ENCODE measurements at places on chromosomes 3 and 15. TPM values are rescaled to one million over a fixed set of nuclear protein-coding genes. Genes with fewer than 3 reads are reported as not detected.
A peak's percentile ranks its signal among the peaks of the same experiment; 100 is the strongest.

GRCh38 chr3:175260145-175260794 lies 401.1 kb downstream of the NAALADL2 start:
- DNase-seq = no peak

GRCh38 chr3:184129012-184129411 lies 6.1 kb upstream of the EIF2B5 start:
- DNase-seq = no peak

DNA sequence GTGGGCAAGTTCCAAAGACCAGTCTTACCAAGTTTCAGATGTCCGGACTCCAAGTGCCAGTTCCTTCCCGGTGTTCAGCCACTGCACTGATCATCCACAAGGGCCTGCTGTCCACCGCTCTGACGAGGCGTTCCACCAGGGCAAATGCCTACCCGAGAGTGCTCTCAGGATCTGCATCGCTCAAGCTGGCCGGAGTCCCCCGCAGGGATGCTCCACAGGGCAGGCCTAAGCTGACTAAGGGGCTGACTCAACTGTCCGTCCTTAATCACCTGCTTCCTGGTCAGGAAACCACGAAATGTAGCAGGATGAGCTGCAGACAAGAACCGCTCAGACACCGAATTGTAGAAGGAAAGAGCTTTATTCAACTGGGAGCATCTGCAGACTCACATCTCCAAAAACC lies 341.6 kb downstream of the KCNH8 start:
- DNase-seq = no peak

DNA sequence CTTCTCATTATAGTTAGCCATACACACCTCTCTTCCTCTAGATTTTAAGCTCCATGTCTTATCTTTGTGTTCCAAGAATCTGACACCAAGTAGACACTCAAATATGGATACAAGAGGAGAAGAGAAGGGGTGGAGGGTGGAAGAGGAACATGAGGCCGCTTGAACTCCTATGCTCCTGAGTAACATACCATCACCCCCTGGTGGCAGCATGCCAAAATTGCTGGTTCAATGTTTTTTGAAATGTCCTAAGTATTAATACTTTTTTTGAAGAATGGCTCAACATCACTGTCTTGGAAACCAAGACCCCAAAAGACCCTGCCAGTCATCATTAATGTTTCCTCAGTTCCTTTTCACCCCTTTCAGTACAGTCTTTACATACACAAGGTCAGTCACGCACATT lies 71.8 kb upstream of the HACD2 start:
- DNase-seq = no peak

DNA sequence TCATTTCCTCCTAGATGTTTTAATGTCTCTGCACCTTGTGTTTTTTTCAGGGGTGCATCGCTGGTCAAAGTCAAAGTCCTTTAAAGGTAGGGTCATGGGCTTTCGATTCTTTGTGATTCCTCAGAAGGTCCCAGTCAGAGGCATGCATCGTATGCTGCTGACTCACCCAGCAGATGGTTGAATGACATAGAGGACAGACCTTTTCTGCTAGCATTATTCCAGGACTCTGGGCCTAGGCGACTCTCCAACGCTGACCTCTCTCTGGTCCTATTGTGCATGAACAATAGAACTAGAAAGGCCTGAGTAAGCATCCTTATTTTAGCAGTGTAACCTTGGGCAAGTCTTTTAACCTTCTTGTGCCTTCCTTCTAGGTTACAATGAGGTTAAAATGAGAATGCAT lies 75.9 kb downstream of the DGKG start:
- DNase-seq = no peak

DNA sequence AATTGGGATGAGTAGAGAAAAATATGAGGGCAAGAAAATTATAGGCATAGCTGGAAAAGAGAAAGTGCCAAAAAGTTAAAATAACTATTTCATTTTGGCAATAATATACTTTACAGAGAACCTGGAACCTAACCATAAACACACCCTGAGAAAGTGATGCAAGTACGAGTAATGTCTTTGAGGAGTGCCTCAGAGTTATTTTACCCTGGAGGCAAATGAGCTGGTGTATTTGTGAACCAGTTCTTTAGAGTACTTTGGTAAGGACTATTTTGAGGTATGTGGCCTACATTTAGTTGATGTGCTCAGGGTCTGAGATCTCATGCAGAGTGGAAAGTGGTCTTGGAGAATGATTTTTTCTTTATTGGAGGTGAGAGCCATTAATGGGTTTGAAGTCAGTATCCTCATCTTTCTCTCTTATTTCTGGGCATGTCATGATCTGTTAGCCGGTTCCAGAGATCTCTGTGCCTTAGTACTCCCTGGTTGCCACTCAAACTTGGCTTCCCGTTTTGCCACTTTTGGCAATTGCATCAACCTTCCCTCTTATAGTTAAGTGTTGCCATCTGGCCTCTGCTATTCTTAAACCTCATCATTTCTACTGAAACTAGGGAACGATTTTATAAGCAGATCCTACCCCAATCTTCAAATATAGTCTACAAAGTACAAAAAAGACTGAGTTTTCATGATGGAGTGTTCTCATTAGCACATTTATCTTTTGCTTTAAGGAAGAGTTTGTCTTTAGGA lies 145.7 kb downstream of the EPHA6 start:
- DNase-seq = no peak

DNA sequence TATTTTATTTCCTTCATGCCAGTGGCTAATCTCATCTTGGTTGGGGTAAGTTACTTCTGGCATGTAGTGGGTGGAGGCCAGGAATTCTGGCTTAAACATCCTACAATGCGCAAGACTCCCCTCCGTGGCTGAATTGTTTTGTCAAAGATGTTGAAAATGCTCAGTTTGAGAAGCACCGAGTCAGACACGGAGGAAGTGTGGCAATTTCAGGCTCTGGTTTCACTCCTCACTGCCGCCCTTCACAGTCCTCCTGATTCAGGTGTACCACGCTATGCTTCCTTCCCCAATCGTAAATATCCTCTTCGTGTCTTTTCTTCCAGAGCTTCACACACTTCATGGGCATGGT lies 150.7 kb downstream of the OPA1 start:
- no peak for DNase-seq

DNA sequence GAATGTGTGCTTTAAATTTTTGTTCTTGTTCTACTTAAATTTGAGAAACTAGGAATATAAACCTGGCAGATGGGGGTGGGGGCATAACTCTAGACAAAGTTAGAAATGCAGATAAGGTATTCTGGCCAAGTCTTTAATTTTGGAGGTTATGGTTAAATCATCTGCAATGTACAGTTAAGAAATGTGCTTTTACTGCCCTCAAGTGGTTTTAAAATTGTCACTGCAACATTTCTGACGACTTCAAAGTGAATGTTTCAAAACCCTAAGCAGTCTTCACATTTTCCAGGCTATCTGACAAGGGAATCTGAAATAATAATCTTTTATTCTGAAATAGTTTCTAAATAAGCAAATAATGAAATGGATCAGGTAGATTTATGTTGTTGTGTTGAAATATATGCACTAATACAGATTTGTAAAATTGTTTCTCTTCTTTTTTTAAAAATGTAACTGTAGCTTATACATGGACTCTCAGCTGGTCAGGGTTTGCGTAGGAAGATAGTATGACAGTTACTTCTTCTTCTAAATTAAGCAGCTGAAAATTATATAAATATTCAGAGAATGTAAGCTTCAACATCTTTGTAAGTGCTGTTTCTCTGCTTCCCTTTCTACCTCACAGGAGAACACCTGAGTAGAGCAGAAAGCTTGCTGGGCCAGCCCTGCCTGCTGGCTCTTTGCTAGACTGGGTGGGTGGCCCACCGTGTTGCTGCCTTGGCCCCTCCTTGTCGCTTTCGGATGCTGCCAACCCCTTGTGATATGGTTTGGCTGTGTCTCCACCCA lies 45.0 kb downstream of the SUCNR1 start:
- DNase-seq = no peak

DNA sequence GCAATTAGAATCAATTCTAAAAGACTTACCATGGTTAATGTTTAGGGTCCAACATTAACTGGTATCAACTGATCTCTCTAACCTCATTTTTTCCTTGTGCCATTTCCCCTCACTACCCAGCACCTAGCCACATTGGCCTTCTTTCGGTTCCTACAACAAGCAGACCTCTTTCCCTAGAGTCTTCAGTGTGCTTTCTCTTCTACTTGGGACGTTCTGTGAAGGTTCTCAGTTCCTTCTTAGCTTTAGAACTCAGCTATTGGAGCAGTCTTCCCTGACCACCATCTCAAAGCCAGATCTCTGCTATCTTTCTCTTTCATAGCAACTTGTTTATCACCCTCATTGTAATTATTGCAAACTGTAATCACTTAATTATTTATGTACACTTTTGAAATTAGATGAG lies 31.5 kb upstream of the MINDY4B start:
- DNase-seq = no peak

GRCh38 chr15:41106947-41107346 lies 9.1 kb downstream of the INO80 start:
- DNase-seq = no peak

DNA sequence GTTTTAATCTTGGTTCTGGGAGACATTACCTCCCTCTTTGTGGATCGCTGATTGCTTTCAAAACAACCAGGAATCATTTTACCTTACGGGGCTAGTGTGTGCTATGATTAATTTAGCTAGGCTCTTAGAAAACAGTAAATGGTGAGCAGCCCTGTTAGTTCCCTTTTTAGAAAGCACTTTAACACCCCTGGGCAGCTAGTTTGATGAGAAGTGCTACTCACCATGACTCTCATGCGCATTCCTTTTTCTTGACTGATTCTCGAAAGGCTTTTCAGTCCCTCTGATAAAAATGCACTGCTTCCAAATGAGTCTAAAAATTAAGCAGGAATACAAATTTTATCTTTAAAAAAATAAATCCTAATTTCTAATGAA lies 75.3 kb upstream of the LEKR1 start:
- DNase-seq = no peak

GRCh38 chr3:71868876-71869275 lies 83.9 kb upstream of the PROK2 start:
- no peak for DNase-seq

DNA sequence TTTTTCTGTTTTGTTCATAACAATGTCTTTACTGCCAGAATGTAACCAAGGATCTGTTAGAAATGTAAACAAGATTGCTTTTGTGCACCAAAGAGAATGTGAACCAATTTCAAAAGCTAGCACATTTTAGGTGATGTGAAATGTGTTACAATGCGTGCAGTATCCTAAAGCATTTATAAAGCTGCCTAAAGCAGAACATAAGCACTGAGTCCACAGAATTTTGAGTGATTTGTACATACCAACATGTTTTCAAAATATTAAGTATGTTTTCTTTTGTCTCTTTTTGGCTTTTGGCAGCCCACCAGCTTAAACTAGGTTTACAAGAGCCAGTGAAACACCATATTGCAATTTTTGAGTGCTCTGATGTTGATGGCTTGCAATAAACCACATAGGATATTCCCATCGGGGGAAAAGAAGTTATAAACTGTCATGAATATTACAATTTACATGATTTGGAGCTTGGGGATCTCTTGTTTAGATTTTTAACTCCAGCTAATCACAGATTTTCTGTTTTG lies 364.0 kb downstream of the ZIC1 start:
- DNase-seq = no peak

DNA sequence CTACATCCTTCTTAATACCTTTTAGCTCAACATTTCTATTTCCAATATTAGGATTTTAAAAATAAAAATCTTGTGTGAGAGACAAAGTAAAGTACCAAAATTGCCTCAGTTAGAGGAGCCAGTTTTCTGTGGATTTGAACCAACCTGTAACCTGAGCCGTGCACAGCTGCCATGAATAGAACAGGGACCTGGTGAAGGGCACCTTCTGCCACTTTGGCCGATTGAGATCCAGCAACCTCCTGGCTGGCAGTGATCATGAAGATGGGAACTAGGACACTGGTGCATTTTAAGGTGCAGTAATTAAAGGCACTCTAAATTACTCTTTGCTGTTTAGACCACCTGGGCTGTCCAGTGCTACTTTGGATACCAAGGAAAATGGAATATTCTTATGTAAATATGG lies 34.3 kb upstream of the TRAK1 start:
- DNase-seq = no peak

GRCh38 chr3:178487752-178488151 lies 48.5 kb upstream of the KCNMB2 start:
- DNase-seq = no peak

- DNase-seq = peak; percentile 66
These were observed 542 bp downstream of the INKA1 start for GRCh38 chr3:49803465-49804140.

GRCh38 chr3:30539772-30540171 lies 66.6 kb upstream of the TGFBR2 start:
- no peak for DNase-seq

- no peak for DNase-seq
These were observed 83.9 kb upstream of the MEX3B start for GRCh38 chr15:82129761-82130160.

DNA sequence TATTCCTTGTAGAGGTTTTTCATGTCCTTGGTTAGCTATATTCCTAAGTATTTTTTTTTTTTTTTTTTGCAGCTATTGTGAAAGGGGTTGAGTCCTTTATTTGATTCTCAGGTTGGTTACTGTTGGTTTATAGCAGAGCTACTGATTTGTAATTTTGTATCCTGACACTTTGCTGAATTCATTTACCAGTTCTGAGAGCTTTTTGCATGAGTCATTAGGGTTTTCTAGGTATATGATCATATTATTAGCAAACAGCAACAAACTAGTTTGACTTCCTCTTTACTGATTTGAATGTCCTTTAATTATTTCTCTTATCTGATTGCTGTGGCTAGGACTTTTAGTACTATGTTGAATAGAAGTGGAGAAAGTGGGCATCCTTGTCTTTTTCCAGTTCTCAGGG lies 737.4 kb downstream of the ZNF385D start:
- no peak for DNase-seq

DNA sequence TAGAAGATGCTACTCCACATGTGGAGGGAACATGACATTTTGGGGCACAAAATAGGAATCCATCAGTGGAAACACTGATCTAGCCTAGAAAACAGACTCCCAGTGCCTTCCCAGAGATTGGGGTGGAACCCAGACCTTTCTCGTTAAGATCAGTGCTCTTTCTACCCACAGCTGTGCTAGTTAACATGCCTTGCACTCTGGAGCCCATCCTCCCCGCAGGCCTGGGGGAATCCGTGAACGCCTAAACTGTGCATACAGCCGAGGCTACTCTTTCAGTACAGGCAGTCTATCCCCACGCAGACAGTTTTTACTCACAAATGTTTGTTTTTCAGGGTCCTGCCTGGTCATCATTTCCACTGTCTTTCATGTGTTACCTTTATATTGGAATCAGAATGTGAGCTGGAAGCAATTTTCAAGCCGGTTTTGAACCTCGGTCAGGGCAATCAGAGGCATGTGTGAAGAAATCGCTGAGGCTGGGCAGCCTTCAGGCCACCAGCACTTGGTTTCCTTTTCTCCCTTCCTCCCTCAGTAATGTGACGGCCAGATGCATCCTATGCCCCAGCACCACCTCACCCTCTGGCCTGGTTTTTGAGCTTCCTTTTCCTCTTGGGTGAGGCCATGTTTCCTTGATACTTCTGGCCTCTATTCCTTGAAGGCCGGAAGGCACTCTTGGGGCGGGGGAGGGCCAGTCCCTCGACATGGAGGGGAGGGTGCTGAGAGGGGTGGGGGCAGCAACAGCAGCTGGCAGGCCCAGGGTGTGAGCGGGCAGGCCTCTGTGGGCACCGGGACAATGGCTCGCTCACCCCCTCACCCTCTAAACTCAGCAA lies 123.6 kb upstream of the GALNT15 start:
- no peak for DNase-seq

SHC4 gene
- 0.23 TPM for total RNA-seq

CCRL2 gene
- 14.4 TPM for total RNA-seq

ATP8B4 gene
- 25.0 TPM for total RNA-seq

GLDN gene
- total RNA-seq = not detected

LRRC31 gene
- total RNA-seq = not detected

PDZRN3 gene
- total RNA-seq = not detected

TTBK2 gene
- total RNA-seq = 17.7 TPM
